ENCODE measurements at places on chromosomes 1 and 21.

DNA sequence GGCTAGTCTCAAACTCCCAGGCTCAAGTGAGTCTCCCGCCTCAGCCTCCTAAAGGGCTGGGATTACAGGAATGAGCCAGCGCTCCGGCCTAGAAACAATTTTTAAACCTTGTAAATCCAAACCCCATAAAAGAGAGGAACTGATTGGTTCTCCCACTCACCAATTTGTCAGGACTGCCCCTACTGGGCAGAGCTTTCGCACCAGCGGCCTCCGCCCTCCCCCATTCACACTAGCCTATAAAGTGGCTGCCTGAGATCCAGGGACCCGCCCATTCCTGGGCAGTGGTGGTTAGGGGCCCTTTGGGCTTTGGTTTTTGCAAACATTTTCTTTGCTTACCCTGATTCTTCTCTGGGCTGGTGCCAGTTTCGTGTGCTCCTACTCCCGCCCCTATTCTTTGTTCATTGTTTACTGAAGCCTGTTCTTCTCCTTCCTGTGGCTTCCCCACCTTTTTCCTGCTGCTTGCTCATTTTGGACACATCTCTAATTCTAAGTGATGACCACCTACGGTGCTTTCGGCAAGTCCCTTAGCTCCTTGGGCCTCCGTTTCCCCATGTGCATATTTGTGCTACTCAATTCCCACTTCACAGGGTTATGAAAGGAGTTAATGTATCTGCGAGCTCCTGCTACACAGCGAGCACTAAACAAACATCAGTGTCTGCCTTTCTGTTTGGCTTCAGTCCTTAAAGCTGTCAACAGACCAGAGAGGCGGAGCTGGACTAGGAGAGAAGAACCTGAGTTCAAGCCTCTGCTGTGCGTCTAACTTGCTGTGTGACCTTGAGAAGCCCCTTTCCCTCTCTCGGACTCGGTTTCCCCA is 39.8 kb upstream of the CLIC4 start:
- DNase-seq, result peak; percentile 77

GRCh38 chr1:156608981-156609380 is 7.7 kb upstream of the GPATCH4 start:
- DNase-seq, result peak; percentile 62

DNA sequence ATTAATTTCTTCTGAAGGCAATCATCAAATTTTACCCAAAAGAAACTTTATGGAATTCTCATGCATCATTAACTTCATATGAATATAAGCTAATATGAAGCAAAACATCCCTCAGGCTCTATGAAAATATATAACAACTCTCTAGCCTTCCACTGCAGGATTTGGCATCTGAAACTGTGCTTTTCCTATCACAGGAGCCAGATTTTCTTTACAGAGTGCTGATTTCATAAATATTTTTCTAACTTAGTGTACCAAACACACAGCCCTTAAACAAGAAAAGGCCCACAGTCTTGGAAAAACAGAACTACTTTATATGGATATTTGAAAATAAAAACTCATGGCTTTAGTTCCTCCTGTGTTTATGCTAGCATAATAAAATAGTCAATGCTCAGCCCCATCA is 559.5 kb upstream of the CHRM3 start:
- no peak for DNase-seq

- DNase-seq, result peak; percentile 34
Measured at GRCh38 chr1:112618114-112618720, 724 bp downstream of the ST7L start.

GRCh38 chr1:17200246-17200645 is 4.7 kb upstream of the PADI1 start:
- DNase-seq, result no peak

Measured in GM10248 (cell line).